ENCODE measurements at places on chromosomes 4 and X. TPM values are rescaled to one million over a fixed set of nuclear protein-coding genes. Genes with fewer than 3 reads are reported as not detected.

DNA sequence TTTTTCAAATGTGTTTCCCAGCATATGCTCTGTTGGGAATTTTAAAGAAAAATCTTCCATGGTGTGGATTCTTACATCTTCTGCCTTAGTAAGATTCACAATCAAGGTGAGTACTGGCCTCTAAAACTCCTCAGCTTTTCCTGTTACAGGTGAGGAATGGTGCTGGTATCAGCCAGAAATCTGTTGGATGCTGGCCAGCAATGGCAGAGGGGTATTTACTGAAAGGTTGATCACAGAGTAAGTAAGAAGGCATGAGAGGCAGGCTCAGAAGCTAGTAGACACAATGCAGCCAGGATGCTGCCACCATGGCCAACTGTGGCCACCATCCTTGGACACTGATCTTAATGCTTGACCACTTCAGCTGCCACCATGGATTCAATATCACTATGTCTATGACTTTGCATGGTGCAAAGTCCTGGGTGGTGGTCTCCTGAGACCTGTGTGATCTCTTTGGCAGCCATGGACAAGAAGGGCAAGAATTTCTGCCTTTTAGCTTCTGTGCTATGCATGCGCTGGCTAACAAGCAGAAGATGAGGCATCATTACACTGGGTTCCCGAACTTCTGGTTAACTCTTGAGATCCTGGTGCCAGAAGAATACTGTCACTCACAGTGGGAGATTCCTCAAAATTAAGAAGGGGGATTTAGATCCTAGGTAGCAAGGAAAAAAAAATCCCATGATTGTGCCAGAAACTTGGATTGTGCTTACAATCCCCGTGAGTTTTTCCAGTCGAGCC lies 60.2 kb downstream of the CHRNA9 start:
- DNase-seq: no peak

Gene GYPA
- polyA plus RNA-seq: not detected

DNA sequence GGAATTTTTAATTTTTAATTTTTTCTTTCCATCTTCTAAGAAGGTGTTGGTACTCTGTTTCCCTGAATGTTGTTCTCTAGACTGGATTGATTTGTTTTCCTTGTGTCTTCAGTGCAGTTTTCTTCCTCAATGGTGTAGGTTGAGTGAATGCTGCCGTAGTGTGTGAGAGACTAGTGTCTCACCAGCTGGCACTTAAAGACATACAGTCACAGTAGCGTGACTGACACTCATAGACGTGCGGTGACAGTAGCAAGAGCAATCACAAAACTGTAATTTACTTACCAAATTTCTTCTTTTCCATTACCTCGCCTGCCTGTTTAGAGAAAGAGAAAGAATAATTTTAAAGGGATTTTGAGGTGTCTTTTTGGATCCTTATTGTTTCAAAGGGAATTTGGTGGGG lies 21.4 kb upstream of the PGM2 start:
- DNase-seq: no peak

Gene SUPT20HL1
- not detected for polyA plus RNA-seq

Gene CLIC2
- polyA plus RNA-seq: 0.25 TPM

All from HepG2 (cell line).